ENCODE measurements at places on chromosomes 4 and X. TPM values are rescaled to one million over a fixed set of nuclear protein-coding genes. Genes with fewer than 3 reads are reported as not detected.

DNA sequence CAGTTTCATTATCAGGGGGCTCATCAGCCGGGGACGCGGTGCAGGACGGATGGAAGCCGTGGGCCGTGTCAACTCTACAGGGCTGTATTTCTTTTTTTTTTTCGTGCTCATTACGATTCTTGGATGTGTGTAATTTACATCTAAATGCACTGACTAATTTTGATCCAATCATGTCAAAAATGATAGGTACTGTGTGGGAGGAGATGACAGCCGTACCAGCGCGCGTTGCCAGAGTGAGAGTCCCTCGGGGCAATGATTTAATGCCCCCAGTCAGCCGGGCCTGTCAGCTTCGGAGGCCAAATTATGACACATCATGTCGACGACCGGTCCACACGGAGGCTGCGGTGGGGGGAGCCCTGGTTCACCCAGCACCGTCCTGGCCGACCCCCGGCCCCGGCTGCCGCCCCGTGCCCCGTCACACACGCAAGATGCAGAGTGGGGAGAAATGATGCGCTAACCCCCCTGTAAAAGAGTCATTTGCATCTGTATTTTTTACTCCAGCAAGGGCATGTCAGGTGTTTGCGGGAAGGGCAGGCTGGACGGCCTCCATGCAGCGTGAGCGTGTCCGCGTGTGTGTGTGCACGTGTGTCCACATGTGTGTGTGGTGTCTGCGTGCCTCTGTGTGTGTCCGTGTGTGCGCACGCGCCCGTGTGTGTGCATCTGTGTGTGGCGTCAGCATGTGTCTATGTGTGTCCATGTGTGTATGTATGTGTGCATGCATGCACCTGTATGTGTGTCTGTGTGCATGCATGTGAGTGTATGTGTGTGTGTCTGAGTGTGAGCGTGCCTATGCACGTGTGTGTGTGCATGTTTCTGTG lies 74.3 kb upstream of the PPP2R3B start:
- peak; percentile 78 for DNase-seq

- DNase-seq = no peak
These were observed 35.2 kb upstream of the LPAR4 start for GRCh38 chrX:78712336-78712735.

- no peak for DNase-seq
These were observed 10.5 kb downstream of the TLR7 start for GRCh38 chrX:12877386-12877785.

DNA sequence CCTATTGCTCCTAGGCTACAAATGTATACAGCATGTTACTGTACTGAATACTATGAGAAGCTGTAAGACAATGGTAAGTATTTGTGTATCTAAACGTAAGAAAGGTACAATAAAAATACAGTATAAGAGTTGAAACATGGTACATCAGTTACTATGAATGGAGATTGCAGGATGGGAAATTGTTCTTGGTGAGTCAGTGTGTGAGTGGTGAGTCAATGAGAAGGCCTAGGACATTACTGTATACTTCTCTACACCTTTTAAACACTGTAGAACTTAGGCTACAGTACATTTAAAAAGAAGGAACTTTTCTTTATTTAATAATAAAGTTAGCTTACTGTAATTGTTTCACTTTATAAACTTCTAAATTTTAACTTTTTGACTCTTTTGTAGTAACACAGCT lies 2603.2 kb downstream of the PCDH7 start:
- no peak for DNase-seq

DNA sequence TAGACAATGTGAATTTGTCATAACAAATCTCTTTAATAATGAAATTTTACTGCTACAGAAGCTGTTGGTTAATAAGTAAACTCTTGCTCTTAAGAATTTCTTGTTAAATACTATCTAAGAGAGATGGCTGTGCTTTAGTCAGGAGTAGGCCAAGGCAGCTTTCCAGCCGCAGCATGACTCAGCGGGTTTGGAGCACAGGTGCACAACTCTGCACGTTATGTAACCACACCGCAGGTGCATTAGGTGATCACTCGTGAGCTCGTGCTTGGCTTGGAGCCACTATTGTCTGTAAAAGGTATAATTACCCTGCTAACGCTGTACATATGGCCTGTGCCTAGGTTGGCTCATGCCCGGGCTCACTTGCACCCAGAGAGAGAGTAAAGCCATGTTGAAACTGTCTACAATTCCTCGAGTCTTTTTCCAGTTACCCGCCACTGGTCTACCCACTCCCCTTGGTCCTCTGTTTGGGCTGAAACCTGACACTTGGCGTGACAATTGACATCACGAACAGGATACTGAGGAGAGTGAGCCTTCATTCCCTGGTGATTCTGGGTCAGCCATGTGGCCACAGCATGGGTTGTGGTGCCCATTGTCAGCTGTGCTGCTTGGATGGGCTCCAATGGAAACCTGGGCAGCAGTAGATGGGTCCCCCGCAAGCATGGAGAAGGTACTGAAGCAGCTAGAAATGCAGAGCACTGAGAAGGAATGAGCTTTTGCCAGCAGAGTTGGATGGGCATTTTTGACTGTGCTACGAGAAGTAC lies 18.4 kb upstream of the ANAPC4 start:
- DNase-seq = no peak

DNA sequence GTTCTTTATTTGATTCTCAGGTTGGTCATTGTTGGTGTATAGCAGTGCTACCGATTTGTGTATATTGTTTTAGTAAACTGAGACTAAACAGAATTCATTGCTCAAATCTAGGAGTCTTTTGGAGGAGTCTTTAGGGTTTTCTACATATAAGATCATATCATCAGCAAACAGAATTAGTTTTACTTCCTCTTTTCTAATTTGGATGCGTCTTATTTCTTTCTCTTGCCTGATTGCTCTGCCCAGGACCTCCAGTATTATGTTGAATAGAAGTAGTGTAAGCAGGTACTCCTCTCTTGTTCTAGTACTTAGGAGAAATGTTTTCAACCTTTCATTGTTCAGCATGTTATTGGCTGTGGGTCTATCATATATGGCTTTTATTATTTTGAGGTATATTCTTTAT lies 92.6 kb downstream of the IQCM start:
- no peak for DNase-seq

DNA sequence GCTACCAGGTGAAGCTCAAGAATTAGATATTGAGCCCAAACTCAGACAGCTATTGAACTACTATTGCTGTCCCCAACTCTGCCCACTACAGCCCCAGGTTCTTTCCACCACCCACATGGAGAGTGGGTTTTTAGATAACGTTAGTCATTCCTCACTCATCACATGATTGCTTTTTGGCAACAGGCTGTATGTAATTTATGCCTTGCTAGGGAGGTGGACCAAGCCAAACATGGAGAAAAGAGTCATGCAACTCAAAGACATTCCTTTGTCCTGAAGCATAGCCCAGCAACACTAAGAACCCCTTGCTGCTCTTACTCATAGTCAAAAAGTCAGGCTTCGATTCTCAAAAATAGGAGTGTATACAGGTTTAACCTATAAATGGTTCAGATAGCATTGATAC lies 275.9 kb upstream of the VCX3A start:
- DNase-seq = no peak

DNA sequence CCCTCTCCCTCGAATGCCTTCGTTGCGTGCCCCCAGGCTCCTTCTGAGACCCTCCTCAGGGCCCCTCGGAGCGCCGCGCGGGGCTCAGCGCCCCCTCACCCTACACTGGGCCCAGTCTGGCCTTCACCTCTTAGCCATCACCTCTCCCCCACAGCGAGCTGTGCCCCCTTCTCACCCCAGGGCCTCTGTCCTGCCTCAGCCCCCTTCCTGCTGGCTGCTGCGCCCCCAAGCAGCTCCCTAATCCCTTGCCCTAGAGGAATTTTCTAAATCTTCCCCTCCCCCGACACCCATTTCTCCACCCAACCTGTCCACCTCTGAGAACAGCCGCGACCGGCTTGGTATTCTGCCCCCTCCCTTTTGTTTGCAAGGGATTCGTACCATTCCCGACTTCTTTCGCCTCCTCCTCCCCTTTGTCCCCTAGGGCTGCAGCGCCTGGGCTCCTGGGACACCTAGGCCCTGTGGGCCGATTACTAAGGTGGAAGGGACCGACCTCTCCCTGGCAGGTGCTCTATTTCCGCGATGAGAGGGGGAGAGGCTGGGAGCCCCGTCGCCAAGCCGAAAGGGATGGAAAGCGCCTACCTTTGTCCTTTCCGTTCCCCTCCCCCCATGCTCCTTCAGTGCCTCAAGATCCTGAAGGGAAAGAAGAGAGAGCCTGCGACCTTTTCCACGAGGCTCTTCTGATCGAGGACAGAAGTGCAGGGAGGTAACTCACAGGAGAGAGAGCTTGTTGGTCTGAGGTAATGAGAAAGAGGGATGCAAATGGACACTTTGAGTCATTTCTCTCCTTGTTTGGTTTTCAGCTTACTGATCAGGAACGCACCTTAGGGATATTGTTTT lies 10.9 kb downstream of the DLG3 start:
- DNase-seq = no peak

DNA sequence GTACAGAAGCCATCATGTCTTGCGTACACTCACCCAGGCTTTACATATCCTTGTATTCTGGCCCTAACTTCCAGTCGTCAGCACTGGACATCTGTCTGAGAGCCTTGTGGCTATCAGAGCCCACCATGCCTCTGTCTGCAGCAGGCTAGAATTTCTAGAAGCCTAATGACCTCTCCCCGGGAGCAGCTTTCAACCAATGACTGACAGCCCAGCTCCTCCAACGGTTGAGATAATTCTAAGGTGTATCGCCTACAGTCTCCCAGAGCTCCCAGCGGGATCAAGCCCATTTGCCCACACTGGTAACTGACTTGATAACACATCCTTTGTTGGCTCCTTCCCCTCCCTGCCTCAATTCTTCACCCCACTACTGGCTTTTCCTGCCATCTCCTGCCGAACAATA lies 562.8 kb downstream of the BCOR start:
- DNase-seq = peak; percentile 39

- DNase-seq = no peak
These were observed 35.4 kb upstream of the HPGDS start for GRCh38 chr4:94378047-94378446.

DNA sequence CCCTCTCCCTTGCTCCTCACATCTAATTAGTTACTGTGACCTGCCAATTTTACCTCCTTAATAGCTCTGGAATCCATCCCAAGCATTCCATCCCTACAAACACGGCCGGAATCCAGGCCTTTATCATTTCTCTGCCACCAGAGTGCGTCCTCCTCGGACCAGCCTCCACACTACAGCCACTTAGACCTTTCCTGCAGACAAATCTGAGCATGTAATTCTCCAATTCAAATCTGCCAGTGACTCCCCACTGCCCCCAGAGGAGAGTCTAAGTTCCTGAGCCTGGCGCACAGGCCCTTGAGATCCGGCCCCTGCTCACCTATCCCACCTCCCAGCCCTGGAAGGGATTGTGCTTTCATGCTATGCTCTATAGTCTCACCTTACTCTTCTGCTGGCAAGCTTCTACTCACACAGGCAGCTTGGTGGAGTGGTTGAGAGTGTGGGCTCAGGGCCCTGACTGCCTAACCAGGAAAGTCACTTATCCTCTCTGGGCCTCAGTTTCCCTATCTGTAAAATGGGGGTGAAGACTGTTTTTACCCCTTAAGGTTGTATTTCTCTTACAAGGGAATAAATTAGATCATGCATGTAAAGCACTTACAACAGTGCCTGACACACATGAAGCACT lies 31.2 kb downstream of the PJA1 start:
- no peak for DNase-seq

DNA sequence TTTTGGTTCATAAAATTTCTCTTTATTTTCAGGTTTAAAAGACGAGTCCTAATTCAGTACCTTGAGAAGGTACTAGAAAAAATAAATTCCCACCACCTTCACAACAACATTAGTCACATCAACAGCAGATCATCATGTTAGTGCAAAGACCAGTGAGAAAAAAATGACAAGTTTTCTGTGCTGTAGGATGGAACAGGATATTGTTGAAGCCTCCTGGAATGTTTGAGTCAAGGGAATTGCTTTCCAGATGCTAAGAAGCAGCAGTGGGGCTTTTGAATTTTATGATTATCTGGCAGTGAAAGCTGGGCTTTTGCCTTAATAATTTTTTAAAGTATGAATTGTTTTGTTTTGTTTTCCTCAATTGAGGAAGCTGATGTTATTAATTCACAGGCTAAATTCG lies 61.0 kb downstream of the INTS6L start:
- DNase-seq = no peak

- no peak for DNase-seq
These were observed 26.3 kb downstream of the PDHA1 start for GRCh38 chrX:19370061-19370460.

DNA sequence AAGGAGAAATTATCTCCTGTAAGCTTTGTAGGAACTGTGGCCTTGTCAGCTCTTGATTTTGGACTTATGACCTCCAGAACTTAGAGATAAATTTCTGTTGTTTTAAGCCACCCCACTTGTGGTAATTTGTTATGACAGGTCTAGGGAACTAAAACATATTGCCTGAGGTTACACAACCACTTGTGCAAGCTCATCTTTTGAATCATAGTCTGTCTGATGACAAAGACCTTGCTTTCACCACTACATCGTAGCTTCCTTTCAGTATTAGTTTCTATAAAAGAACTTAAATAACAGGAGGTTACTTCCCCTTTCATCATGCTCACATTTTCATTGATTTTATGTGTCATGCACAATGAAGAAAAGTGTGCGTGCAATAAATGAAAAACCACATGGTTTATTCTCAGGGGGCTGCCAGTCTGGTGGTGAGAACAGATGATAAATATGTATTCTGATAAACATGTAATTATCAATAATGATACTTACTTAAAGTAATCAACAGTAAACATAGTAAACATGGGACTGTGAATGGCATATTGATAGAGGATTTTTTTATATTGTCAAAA lies 690.0 kb upstream of the HS3ST1 start:
- no peak for DNase-seq

The AWAT1 gene
- 6.2 TPM for total RNA-seq

The TMEM31 gene
- total RNA-seq = not detected

The PWWP3B gene
- 0.91 TPM for total RNA-seq

The ALAS2 gene
- total RNA-seq = not detected

The MAMLD1 gene
- 2.6 TPM for total RNA-seq

Data from lower leg skin (tissue), 4 donors.